Type B pancreatic cell (in vitro differentiated cells): ENCODE measurements at places on chromosomes 16 and 17.

- H3K27me3 ChIP-seq: no peaks in the 10 kb centered on the region
- no peaks in the 10 kb centered on the region for H3K36me3 ChIP-seq
- no peak overlapping the region for H3K4me3 ChIP-seq
- H3K4me1 ChIP-seq: peaks cover 5% of the 10 kb centered on the region
Measured at GRCh38 chr17:64443086-64443760, 5.7 kb upstream of the MILR1 start.

- H3K27me3 ChIP-seq: no peaks in the 10 kb centered on the region
- DNase-seq: no peak
- H3K27ac ChIP-seq: no peak overlapping the region
- peaks cover under 1% of the 10 kb centered on the region for H3K4me1 ChIP-seq
- no peaks in the 10 kb centered on the region for H3K36me3 ChIP-seq
Measured at GRCh38 chr16:84628226-84628731, 10.4 kb upstream of the COTL1 start.

DNA sequence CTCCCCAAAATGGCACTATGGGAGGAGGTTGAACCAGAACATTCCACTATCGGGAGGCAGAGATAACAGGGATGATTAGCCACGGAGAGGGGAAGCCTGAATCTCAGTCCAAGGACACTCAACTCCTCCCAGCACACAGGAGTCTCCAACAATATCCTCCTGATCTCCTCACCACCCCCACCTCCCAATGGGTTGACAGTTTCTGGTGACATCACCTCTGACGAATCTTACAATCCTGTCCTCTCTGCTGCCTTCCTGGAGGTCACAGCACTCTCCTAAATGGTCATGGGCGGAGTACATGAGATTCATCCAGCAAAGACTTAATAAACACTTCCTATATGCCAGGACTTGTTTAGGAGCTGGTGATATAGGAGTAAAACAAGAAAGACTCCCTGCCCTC is 80.9 kb downstream of the SLC6A2 start:
- DNase-seq: no peak
- no peak overlapping the region for H3K27ac ChIP-seq
- H3K27me3 ChIP-seq: peaks cover 56% of the 10 kb centered on the region
- no peak overlapping the region for H3K4me3 ChIP-seq

- peaks cover 19% of the 10 kb centered on the region for H3K4me1 ChIP-seq
- H3K4me3 ChIP-seq: no peak overlapping the region
- peaks cover 4% of the 10 kb centered on the region for H3K27me3 ChIP-seq
- DNase-seq: no peak
Measured at GRCh38 chr17:20083156-20083859, 74.1 kb downstream of the SPECC1 start.
